ENCODE measurements at places on chromosomes 12 and 14.

- DNase-seq = no peak
Measured at GRCh38 chr12:30859226-30859625, 67.3 kb upstream of the TSPAN11 start.

DNA sequence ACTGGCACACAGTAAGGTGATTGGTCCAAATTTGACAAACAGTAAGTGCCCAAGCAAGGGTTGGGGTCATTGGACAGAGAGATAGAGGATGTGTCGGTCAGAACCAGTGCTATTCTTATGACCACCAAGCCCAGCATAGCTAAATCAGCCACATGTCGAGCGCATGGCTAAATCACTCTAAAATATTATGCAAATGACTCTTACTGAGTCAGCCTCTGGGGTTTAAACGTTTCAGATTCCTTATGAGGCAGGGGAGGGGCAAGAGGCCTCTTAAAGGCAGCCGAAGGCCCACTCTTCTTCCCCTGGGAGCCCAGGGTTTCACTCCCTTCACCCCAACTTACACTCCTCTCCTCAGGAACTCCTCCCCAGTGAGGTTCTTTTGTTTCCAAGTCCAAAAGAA, 603 bp upstream of the ENDOU start:
- DNase-seq = peak; percentile 43

- DNase-seq = no peak
Measured at GRCh38 chr12:53113136-53113705, 9.9 kb downstream of the SOAT2 start.

DNA sequence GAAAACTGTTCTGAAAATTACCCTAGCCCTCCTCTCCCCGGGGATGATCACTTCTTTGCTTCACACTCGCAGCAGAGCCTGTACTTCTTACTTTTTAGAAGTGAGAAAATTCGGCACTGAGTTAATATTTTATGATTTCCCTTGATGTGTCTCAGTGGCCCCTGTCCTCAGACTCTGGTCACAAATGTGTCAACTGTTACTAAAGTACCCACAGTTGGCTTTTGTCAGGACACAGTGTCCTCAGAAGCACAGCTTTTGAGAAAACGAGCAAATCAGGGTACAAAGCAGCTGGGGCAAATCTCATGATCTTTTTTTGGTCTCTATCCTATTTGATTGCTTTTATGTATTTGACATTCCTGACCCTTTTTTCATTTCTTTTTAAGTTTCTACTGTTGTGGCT, 142.5 kb downstream of the SYNE2 start:
- no peak for DNase-seq

GRCh38 chr14:20609215-20610001, 18.2 kb upstream of the RNASE12 start:
- DNase-seq = peak; percentile 91

- DNase-seq = no peak
Measured at GRCh38 chr12:32151552-32151951, 44.9 kb downstream of the BICD1 start.

- peak; percentile 47 for DNase-seq
Measured at GRCh38 chr12:123748661-123749060, 13.4 kb upstream of the DNAH10 start.

DNA sequence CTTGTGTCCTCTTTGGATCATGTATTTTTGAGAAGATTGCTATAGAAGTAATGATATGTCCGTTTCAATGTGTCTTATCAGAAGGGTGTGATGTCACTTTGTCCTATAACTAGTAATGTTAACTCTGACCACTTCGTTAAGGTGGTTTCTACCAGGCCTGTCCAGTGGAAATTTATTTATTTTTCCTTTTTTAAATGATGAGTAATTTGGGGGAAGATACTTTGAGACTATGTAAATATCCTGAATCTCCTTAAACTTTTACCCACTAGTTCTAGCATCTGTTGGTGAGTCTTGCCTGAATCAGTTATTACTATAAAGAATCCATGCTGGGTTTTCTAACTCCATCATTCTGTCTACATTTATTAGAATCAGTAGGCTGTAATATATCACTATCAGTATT, 15.3 kb downstream of the EP400 start:
- no peak for DNase-seq

GRCh38 chr12:126926023-126926594, 1340.9 kb upstream of the TMEM132C start:
- DNase-seq = no peak

- no peak for DNase-seq
Measured at GRCh38 chr14:74952697-74953484, 2.5 kb downstream of the PGF start.

- DNase-seq = no peak
Measured at GRCh38 chr14:88599326-88599725, 36.5 kb downstream of the ZC3H14 start.

- DNase-seq = no peak
Measured at GRCh38 chr12:94218233-94218632, 69.9 kb downstream of the PLXNC1 start.

DNA sequence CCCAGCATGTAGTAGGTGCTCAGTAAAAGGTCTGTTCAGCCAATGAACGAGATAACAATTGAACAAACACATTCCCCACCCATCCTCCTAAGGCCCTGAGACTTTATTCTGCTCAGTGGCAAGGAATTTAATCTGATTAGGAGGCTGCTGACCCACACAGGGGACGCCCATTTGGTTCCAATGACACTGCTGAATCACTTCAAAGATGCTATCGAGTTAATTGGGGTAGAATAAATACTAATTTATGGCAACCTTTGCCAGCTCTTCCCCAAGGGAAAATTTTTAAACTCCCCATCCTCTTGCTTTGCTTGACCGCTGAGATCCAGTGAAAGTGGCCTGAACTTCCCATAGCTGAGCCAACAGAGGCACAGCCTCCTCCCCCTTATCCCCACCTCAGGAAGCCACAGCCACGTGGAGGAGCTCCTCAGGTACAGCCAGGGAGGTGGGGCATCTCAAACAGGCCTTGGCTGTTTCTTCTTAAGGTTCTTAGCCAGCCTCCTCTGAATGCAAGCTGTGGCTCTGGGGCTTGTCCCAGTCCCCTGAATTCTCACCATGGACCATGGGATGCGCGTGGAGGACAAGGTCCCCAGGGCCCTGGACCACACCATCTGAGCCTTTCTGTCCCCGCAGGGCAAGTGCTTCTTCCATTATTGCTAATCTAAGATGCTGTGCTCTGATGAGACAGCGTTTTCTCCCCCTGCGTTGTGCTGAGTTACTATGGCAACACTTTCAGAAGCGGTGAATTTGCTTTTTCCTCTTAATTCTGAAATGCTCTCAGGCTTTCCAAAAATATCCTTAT, 26.7 kb downstream of the C14orf132 start:
- DNase-seq = no peak

DNA sequence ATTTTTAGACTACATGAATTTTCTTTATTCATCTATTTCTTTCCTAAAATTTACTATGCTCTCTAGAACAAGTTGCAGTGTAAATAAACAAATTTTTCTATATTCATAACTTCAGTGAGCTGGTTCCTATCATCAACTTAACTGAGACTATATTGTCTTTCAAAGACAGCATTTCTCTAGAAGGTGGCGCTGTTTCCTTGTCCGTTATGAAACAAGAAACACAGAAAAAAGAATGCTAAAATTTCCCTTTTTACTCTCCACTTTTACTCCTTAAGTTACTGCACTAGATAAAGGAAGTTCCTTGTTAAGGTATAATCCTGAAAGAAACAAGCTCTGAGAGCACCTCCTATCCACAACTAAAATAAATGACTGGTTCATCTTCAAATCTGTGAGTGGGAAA, 8.2 kb upstream of the CLEC2A start:
- no peak for DNase-seq

DNA sequence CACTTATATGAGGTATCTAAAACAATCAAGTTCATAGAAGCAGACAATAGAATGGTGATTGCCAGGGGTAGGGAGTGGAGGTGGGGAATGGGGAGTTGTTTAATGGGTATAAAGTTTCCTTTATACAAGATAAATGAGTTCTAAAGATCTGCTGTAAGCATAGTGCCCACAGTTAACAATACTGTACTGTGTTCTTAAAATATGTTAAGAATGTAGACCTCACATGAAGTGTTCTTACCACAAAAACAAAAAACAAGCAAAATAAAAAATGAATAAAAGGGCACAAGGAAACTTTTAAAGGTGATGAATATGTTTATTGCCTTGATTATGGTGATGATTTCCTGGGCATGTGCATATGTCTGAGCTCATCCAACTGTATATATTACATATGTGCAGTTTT, 211.8 kb downstream of the MSRB3 start:
- no peak for DNase-seq

DNA sequence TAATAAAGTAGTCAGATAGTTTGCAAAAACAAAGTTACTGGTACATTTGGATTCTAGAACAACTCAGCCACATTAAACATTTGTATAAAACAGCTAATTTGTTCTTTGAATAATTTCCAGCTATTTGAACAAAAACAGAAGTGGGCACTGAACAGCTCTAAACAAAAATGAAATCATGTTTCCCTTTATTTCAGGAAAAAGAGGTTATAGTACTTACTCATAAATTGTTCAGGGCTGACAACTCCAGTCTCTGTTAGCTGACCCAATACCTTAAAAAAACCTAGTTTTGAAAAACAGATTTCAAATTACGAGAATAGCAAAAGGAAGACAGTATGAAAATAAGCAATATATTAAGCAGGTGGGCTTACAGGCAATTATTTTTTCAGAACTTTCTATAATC, 8.2 kb downstream of the GNPNAT1 start:
- no peak for DNase-seq

- no peak for DNase-seq
Measured at GRCh38 chr12:95259368-95259767, 41.8 kb downstream of the VEZT start.

GRCh38 chr12:132786192-132786591, 24.6 kb upstream of the ANKLE2 start:
- no peak for DNase-seq
